ENCODE measurements at places on chromosomes 16 and 17. TPM values are rescaled to one million over a fixed set of nuclear protein-coding genes. Genes with fewer than 3 reads are reported as not detected.

DNA sequence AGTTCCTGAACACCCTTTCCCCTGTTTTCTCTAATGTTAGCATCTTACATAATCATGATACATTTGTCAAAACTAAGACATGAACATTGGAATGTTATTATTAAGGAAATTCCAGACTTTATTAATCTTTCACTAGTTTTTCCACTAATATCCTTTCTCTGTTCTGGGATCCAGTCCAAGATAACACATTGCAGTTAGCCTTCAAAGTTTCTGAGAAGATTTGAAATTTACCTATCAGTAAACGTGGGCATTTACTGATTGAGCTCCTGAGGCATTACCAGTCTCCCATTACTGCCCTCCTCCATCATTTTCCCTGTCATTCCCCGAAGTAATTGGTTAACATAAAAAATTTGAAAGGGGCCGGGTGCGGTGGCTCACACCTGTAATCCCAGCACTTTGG is 5.7 kb upstream of the CD300LG start:
- H3K27ac ChIP-seq, result no peak overlapping the region
- H3K36me3 ChIP-seq, result no peaks in the 10 kb centered on the region
- no peaks in the 10 kb centered on the region for H3K4me1 ChIP-seq
- no peak overlapping the region for H3K4me3 ChIP-seq

SLC12A3 gene
- total RNA-seq, result not detected

CA10 gene
- not detected for total RNA-seq

DNA sequence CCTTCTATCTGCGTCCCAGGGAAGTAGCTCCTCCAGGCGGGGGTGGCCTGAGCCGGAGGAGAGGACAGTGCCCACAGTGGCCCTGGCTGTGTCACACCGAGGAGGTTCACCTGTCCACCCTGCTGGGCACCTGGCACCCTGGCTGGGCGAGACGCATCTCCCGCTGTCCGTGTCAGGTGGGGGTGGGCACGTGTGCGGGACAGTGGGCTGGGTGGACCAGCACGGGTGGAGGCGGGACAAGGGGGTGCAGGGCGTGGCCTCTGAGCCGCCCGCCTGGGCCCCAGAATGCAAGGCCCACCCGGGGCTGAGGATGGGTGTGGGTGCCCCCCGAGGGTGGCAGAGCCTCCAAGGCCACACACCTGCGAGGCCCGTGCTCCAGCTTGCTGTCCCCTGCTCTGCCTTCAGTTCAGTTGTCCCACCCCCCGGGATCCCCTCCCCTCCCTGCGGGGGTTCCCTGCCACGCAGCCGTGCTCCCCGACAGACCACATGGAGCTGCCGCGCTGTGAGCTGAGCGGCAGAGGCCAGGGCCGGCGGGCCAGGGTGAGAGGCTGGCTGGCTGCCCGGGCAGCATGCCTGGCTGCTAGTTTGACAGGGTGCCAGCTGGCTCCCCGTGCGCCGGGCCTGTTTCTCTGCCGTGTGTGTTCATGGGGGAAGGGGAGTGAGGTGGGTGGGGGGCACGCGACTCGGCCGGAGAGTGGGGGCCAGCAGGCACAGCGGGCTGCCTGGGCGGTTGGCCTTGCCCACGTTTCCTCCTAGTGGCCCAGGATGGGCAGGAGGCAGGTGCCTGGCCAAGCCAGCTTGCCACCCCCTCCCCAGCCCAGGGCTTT is 33.9 kb downstream of the BAHCC1 start:
- no peak overlapping the region for H3K27ac ChIP-seq
- DNase-seq, result no peak
- peaks cover 6% of the 10 kb centered on the region for H3K4me1 ChIP-seq
- H3K27me3 ChIP-seq, result peaks cover 16% of the 10 kb centered on the region
- no peak overlapping the region for H3K4me3 ChIP-seq

- no peaks in the 10 kb centered on the region for H3K36me3 ChIP-seq
- H3K4me1 ChIP-seq, result no peaks in the 10 kb centered on the region
- H3K27me3 ChIP-seq, result peaks cover 3% of the 10 kb centered on the region
- no peak overlapping the region for H3K27ac ChIP-seq
- DNase-seq, result no peak
- no peak overlapping the region for H3K4me3 ChIP-seq
Measured at GRCh38 chr16:48997946-48998345, 283.7 kb downstream of the CBLN1 start.

DNA sequence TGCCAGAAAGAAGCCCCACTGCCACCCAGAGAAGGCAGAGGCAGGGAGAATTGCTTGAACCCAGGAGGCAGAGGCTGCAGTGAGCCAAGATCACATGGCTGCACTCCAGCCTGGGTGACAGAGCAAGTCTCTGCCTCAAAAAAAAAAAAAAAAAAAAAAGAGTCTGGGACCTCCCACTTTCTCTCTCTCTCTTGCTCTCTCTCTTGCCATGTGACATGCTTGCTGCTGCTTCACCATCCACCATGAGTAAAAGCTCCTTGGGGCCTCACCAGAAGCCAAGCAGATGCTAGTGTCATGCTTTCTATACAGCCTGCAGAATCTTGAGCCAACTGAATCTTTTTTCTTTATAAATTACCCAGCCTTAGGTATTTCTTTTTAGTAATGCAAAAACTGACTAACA is 21.5 kb upstream of the SRSF1 start:
- DNase-seq, result peak; percentile 13
- H3K4me1 ChIP-seq, result no peaks in the 10 kb centered on the region
- H3K27ac ChIP-seq, result no peak overlapping the region
- H3K27me3 ChIP-seq, result peaks cover 25% of the 10 kb centered on the region
- H3K36me3 ChIP-seq, result no peaks in the 10 kb centered on the region

DNA sequence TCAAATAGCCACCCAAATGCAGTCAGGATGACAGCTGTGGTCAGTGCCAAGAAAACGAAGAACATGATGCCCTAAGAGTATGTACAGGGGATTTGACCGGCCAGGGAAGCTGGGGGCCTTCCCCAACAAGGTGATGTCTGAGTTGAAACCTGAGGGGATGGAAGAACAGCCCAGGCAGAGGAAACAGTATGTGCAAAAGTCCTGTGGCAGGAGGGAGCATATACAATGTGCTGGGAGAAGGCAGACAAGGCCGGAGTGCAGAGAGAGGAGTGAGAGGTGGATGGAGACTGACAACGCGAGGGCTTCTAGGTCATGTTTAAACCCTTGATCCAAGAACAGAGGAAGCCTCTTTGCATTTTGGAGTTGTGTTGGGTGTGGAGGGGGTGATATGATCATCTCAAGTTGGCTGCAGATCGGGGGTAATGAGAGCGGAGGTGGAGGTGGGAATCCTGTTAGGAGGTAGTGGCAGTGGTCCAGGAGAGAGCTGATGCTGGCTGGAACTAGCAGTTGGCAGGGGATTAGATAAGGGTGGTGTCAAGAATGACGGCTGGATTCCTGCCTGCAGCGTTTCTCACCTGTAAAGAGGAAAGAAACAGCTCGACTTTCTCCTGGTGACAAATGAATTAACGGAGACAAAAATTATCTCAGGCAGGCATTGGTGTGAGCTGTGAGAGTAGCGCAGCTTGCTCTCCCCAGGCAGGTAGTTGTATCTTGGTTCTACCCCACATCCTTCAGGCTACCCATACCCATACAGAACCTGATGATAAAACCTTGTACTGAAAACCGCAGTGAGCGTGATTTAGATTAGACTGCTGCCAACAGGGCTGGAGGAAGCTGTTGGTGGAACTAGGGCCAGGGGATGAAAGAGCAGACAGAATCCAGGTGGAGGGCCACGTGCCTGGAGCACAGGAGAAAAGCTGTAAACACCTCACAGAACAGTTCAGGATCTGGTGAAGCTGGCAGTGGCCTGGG is 37.2 kb upstream of the NGFR start:
- H3K36me3 ChIP-seq, result no peaks in the 10 kb centered on the region
- no peak overlapping the region for H3K27ac ChIP-seq
- H3K4me3 ChIP-seq, result no peak overlapping the region
- no peak for DNase-seq

GRCh38 chr17:79622122-79622601 is 11.3 kb upstream of the RBFOX3 start:
- H3K27ac ChIP-seq, result no peak overlapping the region
- DNase-seq, result no peak
- H3K27me3 ChIP-seq, result peaks cover 9% of the 10 kb centered on the region
- no peaks in the 10 kb centered on the region for H3K4me1 ChIP-seq
- H3K36me3 ChIP-seq, result no peaks in the 10 kb centered on the region
- H3K4me3 ChIP-seq, result no peak overlapping the region

- H3K27ac ChIP-seq, result no peak overlapping the region
- H3K27me3 ChIP-seq, result no peaks in the 10 kb centered on the region
- H3K4me3 ChIP-seq, result no peak overlapping the region
- peaks cover 4% of the 10 kb centered on the region for H3K36me3 ChIP-seq
- H3K4me1 ChIP-seq, result peaks cover 24% of the 10 kb centered on the region
Measured at GRCh38 chr16:53775821-53776431, 72.0 kb downstream of the FTO start.

MEOX1 gene
- total RNA-seq, result 0.34 TPM

DNA sequence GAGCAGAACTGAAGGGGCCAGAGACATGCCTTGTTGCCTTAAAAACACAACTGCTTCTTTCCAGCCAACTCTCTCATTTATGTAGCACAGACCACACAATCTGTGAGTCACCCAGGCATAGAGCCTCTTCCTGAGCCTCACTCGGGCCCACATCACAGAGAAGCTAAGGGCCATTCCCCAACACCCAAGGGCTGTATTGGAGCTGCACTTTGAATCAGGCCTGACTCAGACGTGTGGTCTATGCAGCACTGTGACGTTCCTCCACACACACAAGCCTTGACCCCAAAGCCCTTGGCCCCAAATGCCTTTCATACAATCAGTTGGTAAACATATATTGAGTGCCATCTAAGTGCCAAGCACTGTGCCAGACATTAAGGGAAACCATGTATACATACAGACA is 308.9 kb upstream of the DYNLRB2 start:
- H3K27ac ChIP-seq, result no peak overlapping the region
- DNase-seq, result peak; percentile 63
- H3K4me1 ChIP-seq, result peaks cover 2% of the 10 kb centered on the region
- no peak overlapping the region for H3K4me3 ChIP-seq
- peaks cover 10% of the 10 kb centered on the region for H3K27me3 ChIP-seq
- no peaks in the 10 kb centered on the region for H3K36me3 ChIP-seq

DNA sequence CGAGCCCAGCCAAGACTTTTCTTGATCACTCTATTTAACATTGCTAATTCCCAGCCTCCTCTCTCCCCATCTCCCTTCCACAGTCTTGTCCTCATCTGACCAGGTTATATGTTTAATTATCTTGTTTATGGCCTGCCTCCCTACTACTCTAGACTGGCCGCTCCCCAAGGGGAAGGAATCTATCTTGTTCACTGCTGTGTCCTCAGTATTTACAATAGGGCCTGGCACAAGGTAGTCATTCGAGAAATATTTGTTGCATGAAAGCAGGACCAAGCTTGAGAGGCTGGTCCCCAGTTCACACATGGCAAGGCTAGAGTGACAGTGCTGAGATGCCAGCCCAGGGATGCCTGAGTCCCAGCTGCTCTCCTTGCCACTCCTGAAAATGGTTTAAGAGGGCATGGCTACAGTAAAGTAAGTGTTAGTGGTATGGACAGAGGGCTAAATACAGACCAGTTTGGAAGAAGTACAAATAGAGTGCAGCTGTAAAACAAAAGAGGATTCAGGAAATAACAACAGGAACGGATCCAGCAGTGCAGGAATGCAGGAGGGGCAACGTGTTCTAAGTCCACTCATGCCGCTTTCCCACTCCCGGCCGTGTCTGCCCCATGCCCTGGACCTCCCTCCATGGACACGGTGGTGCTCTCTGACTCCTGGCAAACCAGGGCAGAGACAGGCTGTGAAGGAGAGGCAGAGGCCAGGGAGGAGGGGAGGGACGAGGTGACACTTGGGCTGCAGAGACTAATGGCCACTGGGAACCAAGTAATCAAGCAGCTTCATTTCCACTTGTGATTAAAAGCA is 65.6 kb downstream of the TOM1L2 start:
- H3K36me3 ChIP-seq, result peaks cover 7% of the 10 kb centered on the region
- H3K27me3 ChIP-seq, result no peaks in the 10 kb centered on the region
- H3K4me1 ChIP-seq, result no peaks in the 10 kb centered on the region
- H3K27ac ChIP-seq, result no peak overlapping the region
- H3K4me3 ChIP-seq, result no peak overlapping the region
- DNase-seq, result no peak

DNA sequence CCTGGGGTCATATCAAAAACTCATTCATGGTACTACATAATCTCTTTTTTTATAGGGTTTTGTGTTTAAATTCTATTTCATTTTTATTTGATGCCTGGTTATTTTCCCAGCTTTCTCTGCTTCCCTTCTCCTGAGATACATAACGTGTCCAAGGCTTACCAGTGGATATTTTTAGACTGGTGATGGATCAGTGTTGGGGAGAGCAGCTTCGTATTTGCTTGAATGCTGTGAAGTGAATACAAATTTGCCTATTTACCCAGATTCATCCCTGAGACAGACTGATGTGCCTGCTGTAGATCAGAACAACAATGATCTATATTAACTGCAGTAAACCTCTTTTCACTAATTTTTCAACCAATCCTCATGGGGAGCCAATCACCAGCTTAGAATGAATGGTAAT is 43.2 kb upstream of the FOXJ1 start:
- no peaks in the 10 kb centered on the region for H3K27me3 ChIP-seq
- DNase-seq, result no peak
- H3K4me3 ChIP-seq, result no peak overlapping the region
- peaks cover 14% of the 10 kb centered on the region for H3K36me3 ChIP-seq

KRT17 gene
- total RNA-seq, result not detected

BRICD5 gene
- total RNA-seq, result 8.8 TPM

SSH2 gene
- total RNA-seq, result 36.1 TPM

- no peaks in the 10 kb centered on the region for H3K27me3 ChIP-seq
- H3K4me3 ChIP-seq, result no peak overlapping the region
Measured at GRCh38 chr17:77771145-77771544, 187.4 kb upstream of the TNRC6C start.
